GM23338 (cell line): ENCODE measurements at places on chromosomes 11 and 22.

- no peak for DNase-seq
Observed at GRCh38 chr11:59807047-59807610, 3.4 kb downstream of the MRPL16 start.

DNA sequence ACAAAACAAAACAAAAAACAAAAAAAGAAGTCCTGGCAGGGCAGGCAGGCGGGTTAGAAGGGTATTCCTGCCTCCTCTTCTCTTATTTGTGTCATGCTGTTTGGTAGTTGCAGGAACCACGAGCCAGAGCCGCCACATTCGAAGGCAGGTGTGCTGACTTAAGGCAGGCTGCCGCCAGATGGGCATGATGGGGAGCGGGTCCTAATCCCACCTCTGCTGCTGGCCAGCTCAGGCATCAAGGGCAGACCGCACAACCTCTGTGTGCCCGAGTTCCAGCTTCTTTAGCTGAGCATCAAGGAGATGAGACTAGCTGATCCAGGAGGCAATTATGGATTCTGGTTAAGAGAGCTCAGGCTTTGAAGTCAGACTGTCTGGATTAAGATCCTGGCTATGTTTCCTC is 12.1 kb downstream of the OAF start:
- DNase-seq = no peak

- DNase-seq = peak; percentile 88
Observed at GRCh38 chr11:34512840-34513681, 533 bp downstream of the ELF5 start.

- no peak for DNase-seq
Observed at GRCh38 chr11:72556433-72556832, 117.8 kb downstream of the PDE2A start.

- no peak for DNase-seq
Observed at GRCh38 chr11:4071914-4072313, 22.7 kb upstream of the RRM1 start.

- DNase-seq = no peak
Observed at GRCh38 chr22:33757041-33757801, 163.1 kb downstream of the LARGE1 start.

GRCh38 chr11:21385669-21386440 is 716.5 kb downstream of the NELL1 start:
- no peak for DNase-seq

- peak; percentile 15 for DNase-seq
Observed at GRCh38 chr11:13101644-13102512, 92.8 kb downstream of the RASSF10 start.

- peak; percentile 90 for DNase-seq
Observed at GRCh38 chr11:67053896-67054329, 2.7 kb upstream of the RHOD start.

- DNase-seq = no peak
Observed at GRCh38 chr22:49517667-49518185, 309.9 kb downstream of the BRD1 start.

DNA sequence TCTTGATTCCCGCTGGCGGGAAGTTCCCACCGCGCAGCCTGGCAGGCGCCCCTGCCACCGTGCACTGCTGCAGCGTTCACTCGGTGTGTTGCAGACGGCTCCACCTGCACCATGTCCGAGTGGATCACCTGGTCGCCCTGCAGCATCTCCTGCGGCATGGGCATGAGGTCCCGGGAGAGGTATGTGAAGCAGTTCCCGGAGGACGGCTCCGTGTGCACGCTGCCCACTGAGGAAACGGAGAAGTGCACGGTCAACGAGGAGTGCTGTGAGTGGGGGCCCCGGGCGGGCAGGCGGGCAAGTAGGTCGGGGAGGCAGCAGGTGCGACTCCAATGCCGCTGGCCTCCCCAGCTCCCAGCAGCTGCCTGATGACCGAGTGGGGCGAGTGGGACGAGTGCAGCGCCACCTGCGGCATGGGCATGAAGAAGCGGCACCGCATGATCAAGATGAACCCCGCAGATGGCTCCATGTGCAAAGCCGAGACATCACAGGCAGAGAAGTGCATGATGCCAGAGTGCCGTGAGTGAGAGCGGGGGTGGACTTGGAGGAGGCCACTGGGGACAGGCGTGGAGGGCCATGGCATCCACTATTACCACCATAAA is 99.7 kb downstream of the RRAS2 start:
- DNase-seq = peak; percentile 35

- DNase-seq = no peak
Observed at GRCh38 chr11:64076758-64077157, 41.0 kb downstream of the FLRT1 start.
